Fibroblast of mammary gland (primary cell): ENCODE measurements at places on chromosomes 12 and 14.

- DNase-seq, result peak; percentile 60
Measured at GRCh38 chr12:111438481-111438880, 32.8 kb downstream of the SH2B3 start.

- DNase-seq, result no peak
Measured at GRCh38 chr12:28290262-28290661, 100.0 kb downstream of the CCDC91 start.

DNA sequence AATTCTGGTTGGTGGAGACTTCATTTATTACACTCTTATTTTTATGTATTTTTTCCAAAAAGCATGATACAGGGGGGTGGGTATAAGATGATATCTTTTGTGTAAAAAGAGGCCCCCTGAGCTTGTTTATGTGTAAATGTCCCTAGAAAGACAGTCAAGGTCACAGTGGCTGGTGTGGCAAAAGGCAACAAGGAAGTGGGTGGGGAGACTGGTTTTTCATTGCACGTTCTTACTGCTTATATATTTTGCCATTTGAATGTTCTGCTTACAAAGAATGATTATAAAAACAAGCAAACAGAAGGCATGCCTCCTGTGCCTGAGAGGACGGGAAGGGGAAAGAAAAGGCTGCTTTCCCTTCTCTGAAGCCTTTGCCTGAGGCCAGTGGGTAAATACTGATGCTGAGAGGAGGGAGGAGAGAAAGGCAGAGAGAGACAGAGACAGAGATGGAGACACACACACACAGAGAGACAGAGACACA lies 24.1 kb upstream of the ADIPOR2 start:
- no peak for DNase-seq

DNA sequence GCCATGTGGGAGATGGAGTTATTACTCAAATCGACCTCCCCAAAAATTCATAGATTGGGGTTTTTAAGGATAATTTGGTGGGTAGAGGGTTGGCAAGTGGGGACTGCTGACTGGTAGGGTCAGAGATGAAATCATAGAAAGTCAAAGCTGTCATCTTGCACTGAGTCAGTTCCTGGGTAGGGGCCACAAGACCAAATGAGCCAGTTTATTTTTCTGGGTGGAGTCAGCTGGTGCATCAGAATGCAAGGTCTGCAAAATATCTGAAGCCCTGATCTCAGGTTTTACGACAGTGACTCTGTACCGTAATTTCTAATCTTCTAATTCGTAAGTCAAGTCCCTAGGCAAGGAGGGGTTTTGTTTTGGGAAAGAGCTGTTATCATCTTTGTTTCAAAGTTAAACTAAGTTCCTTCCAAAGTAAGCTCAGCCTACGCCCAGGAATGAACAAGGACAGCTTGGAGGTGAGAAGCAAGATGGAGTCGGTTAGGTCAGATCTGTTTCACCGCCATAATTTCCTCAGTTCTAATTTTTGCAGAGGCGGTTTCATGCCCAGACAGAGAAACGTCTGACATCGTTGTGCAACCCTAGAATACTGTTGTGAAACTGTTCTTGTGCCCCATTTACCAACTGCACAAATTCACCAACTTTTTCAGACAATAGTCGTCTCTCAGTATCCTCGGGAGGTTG lies 104.5 kb upstream of the SFSWAP start:
- DNase-seq, result no peak

DNA sequence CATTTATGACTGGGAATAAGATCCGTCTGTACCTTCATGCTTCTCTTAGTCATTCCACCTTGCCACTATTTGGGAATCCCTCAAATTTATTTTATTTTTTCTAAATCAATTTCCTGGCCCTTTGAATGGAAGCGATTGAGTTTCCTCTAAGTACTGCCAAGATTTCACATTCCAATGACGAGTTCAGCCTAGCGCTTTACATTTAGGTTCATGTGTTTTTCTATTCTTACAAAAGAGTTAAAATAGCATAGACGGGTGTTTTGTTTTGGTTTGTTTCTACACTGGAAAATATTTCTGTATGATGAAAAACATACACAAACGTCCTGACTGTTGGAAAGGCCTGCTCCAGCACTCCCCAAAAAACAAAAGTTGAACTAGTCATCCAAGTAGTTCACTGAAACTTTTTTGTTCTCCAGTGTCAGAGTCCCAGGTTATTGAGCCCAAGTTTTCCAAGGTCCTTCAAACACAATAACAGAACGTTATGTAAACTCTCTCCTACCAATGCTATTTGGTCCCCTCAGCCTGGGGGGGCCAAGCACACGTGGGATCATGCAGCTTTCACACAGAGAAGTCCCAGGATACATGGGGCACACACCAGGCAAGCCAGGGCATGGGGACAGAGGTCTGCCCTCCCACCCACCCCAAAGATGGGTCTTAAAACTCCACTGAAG lies 74.8 kb upstream of the FOXN3 start:
- peak; percentile 29 for DNase-seq

DNA sequence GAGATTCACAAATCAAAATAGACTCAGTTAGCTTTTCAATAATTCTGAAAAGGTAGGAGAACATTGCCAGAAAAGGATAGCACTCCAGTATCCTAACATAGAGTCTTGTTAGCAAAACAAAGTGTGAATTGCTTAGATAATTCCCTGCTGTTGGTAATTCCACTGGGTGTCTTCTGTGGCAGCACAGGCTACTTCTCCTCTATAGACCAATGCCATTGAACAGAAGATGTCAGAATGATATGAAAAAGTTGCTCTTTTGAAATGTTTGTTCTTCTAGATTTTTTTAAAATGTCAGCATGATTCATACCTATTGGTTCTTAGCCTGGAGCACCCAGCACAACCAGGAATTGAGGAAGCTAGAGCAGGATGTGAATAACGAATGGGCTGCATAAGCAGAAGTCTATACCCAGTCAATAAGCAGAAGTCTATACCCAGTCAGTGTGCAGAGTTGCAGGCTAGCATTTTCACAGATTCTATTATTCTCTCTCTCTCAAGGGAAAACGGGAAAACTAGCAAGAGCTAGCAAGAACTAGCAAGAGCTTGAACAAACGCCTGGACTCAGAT lies 112.8 kb downstream of the SYT1 start:
- DNase-seq, result no peak

GRCh38 chr14:93959239-93960107 lies 16.9 kb downstream of the ASB2 start:
- peak; percentile 83 for DNase-seq

- no peak for DNase-seq
Measured at GRCh38 chr12:21416511-21417121, 20.8 kb upstream of the PYROXD1 start.

- no peak for DNase-seq
Measured at GRCh38 chr12:65825183-65825506, 862 bp downstream of the HMGA2 start.

GRCh38 chr12:32947206-32948067 lies 50.9 kb upstream of the PKP2 start:
- DNase-seq, result peak; percentile 2

DNA sequence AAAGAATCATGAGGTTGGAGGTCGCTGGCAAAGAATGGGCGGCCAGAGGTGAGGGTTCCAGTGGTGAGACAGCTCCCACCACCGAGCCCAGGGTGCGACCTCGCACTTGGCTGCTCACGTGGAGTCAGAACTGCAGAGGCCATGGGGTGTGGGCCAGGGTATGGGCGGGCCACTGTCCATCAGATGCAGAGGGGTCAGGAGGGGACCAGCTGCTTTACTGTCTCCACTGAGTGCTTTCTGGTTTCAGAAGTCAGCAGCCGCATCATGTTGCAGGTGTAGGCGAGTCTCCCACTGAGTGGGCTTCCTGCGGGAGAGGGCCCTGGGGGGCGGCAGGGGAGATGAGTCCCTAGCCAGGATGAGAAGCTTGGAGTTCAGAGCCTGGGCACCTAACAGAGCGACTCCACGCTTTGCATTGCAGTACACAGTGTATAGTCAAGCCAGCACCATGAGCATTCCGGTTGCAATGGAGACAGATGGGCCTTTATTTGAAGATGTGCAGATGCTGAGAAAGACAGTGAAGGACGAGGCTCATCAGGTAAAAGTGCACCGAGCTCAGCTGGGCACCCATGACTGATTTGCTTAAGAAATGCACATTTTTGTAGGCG lies 46.9 kb upstream of the DYNC1H1 start:
- no peak for DNase-seq

- DNase-seq, result peak; percentile 65
Measured at GRCh38 chr14:67986131-67986841, 166.7 kb downstream of the RAD51B start.

DNA sequence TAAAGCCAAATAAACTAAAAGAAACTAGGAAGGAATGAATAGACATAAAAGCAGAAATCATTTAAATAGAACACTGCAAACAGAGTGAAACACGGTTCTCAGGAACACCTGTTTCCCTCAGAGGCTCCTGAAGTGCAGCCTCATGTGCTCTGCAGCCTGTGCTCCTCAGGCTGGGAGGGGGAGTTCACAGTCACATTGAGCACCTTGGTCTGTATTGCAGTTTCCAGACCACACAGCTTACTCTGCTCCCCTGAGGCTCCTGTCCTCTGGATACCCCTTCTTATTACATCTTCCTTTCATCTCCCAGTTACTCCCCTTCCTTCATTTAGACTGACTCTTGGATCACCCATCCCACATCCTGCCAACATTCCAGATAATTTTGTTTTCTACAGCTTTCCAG lies 49.7 kb upstream of the DCD start:
- DNase-seq, result no peak

- no peak for DNase-seq
Measured at GRCh38 chr14:68866991-68867533, 74.2 kb upstream of the ZFP36L1 start.

DNA sequence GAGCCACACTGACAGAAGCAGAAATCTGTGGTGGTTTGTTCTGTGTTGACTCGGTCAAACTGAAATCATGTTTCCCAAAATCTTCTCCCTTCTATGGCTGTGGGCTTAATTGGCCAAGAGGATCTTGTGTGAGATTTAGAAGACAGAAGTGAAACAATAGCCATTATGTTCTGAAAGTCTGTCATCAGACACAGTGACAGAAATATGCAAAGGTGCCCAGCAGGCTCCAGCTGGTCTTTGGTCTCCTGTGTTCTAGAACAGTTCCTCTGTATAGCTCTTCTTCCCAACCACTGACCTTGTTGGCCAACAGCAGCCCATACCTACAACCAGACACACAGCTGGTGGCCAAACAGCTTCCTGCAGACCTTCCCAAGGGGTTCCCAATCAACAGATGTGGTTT lies 25.0 kb upstream of the COCH start:
- no peak for DNase-seq

DNA sequence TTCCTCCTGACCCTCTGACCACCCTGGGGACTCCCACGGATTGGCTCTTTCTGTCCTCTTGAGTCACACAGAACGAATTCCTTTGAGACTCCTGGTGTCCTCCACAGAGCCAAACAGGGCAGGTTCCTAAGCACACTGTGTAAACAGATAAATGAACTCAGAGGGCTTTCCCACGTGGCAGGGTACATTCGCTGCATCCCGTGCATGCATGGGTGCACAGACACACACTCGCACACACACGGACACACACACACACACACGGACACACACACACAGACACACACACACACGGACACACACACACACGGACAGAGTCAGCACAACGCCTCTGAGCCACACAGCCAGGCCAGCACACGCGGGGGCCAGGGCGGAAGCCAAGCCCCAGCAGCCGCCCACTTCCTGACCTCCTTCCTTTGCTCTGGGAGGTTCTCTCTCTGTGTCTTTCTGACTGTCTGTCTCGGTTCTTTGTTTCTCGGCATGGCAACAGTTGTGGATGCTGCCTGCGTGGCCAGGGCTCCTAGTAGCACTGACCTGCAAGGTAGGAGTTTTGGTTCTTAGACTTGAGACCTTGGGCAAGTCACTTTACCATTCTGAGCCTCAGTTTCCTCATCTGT lies 706 bp downstream of the CRACR2A start:
- peak; percentile 75 for DNase-seq

- DNase-seq, result peak; percentile 73
Measured at GRCh38 chr14:67820428-67820971, 921 bp downstream of the RAD51B start.

DNA sequence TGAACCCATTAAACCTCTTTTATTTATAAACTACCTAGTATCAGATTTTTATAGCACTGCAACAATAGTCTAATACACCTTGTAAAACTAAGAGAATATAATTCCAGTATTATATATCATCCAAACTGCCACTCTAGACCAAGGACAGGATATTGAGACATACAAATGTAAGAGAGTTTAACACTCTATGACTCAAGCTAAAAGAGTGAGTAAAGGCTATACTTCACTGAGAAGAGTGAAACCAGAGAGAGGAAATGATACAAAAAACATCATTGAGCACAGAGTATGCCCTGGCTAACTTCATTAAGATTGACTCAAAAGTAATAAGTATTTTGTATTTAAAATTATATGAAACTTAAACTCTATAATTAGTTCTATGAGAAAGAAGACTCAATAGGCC lies 1951.9 kb upstream of the SEL1L start:
- DNase-seq, result peak; percentile 6

GRCh38 chr14:94132285-94132887 lies 3.0 kb upstream of the IFI27L2 start:
- peak; percentile 75 for DNase-seq

GRCh38 chr12:34398366-34398705 lies 376.0 kb downstream of the ALG10 start:
- no peak for DNase-seq

DNA sequence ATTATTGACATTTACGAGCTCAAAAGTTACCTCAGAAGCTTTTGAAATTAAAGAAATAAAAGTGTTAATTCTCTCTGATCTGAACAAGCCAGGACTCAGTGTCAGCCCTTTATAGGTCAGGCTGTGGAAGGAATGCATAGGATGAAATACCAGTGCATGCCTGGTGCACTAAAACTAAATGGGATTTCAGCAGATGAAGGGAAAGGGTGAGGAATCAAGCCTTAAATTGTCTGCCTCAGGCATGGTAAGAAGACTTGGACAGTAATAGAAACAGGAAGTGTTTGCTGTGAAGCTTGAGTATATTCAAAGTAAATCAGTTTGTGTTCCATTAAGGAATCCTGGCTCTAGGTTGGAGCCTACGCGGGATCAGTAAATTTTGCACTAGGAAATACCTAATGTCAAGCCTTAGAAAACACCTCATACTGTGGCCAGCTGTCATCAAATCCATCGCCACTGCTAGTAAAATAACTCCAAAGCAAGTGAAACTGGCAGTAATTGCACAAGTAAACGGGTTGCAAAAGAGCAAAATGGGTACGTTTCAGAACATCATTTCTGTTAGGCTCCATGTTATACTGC lies 76.3 kb downstream of the PDE3A start:
- no peak for DNase-seq

DNA sequence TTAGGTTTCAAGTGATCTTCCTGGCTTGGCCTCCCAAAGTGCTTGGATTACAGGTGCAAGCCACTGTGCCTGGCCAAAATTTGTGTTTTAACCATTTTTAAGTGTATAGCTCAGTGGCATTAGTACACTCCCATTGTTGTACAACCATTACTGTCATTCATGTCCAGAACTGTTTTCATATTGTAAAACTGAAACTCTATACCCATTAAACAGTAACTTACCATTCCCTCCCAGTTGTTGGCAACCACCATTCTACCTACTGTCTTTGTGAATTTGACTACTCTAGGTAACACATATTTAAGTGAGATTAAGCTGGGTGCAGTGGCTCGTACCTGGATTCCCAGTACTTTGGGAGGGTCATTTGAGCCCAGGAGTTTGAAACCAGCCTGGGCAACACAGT lies 67.3 kb upstream of the KCNH3 start:
- DNase-seq, result no peak
